Right renal cortex interstitium (tissue), 3 donors: ENCODE measurements at places on chromosomes 5 and 9. TPM values are rescaled to one million over a fixed set of nuclear protein-coding genes. Genes with fewer than 3 reads are reported as not detected.

- no peak for DNase-seq
These were observed 64.3 kb upstream of the NAA35 start for GRCh38 chr9:85876628-85877027.

DNA sequence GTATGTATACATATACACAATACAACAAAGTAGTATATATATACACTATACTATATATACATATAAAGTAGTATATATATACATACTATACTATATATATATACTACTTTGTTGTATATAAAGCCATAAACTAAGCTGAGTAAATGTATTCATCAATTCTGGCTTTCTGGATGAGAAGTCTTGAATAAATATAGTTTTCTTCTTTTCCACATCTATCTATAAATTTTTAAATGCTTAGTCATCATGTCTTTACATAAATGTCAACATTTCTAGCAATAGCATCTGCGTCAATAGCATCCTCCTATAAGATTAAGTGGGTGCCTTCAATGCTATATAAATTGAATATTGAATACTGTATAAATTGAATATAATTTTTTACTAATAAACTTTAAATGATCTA is 63.1 kb upstream of the COX7C start:
- no peak for DNase-seq

DNA sequence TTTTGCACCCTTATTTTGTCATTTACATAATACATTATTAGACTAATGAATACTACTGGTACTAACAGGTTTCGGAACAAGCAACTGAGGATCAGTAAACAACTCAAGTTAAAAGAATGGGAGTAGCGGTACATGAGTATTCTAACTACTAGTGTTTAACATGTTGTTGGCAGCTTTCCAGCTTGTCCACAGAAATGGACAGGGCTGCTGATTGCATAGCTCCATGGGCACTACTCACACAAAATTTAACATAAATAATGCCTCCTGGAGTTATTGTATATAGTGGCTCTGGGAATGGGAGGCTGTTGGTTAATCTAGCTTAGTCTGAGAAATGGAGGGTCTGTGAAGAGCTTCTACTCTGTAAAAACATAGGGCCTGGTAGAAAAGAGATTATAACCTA is 6.7 kb downstream of the NCBP1 start:
- DNase-seq = no peak

The OTP gene
- not detected for polyA plus RNA-seq

GRCh38 chr5:125452991-125453390 is 706.6 kb upstream of the ZNF608 start:
- no peak for DNase-seq

DNA sequence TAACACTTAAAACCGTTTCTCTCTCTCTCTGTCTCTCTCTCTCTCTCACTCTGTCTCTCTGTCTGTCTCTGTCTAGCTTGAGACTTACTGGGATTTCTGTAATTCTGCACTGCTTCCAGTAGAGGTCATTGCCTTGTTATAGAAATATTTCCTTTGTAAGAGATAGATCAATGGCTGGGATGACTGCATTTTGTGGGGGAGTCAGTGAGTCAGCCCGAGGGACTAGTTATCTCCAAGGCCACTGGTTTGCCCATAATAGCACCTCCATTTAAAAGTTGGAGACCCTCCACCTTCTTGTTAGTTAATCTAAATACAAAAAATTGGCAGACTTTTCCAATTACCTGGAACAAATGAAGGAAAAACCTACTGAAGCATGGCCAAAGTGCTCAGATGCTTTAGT is 547.2 kb downstream of the LRRC70 start:
- no peak for DNase-seq

The PCDHGA4 gene
- polyA plus RNA-seq = 2.2 TPM

DNA sequence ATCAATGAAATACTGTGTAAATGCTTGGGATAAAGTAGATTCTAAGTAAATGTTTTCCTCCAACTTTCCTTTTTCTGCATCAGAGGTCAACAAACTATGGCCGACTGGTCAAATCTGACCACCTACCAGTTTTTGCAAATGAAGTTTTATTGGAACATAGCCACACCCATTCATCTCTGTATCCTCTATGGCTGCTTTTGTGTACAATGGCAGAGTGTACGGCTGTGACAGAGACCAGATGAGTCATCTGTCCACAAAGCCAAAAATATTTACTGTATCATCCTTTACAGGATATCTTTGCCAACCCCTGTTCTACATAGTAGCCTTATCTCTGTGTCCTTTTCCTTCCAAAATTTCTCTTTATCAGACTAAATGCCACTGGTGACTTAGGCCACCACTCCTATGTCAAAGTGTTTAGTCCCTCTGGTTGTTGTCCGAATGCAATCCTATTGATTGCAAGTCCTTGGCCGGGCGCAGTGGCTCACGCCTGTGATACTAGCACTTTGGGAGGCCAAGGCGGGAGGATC is 218.4 kb upstream of the KLF4 start:
- no peak for DNase-seq

GRCh38 chr9:123389070-123389469 is 33.1 kb downstream of the CRB2 start:
- DNase-seq = no peak

GRCh38 chr5:91160714-91161285 is 222.3 kb downstream of the ARRDC3 start:
- DNase-seq = no peak
